Globus pallidus (tissue), 1 donor: ENCODE measurements at places on chromosomes 12 and 14.

DNA sequence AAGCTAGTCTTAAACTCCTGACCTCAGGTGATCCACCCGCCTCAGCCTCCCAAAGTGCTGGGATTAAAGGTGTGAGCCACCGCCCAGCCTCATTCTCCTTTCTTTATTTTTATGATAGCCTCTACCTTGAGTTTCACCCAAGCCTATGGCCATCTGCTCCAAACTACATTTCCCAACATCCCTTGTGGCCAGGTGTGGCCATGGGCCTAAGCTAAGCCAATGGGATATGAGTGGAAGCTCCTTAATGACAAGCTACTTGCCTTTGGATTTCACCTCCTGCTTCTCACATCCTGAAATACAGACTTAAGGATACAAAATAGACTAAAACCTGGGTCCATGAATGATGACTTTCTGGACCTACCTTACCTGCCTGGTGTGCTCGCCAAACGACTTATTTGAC is 46.2 kb downstream of the DPF3 start:
- no peak for DNase-seq

GRCh38 chr14:69572030-69572840 is 2.4 kb downstream of the CCDC177 start:
- DNase-seq = no peak

GRCh38 chr14:65696801-65697200 is 284.3 kb downstream of the FUT8 start:
- DNase-seq = no peak

- no peak for DNase-seq
Measured at GRCh38 chr12:99914206-99914605, 70.5 kb downstream of the ANKS1B start.

DNA sequence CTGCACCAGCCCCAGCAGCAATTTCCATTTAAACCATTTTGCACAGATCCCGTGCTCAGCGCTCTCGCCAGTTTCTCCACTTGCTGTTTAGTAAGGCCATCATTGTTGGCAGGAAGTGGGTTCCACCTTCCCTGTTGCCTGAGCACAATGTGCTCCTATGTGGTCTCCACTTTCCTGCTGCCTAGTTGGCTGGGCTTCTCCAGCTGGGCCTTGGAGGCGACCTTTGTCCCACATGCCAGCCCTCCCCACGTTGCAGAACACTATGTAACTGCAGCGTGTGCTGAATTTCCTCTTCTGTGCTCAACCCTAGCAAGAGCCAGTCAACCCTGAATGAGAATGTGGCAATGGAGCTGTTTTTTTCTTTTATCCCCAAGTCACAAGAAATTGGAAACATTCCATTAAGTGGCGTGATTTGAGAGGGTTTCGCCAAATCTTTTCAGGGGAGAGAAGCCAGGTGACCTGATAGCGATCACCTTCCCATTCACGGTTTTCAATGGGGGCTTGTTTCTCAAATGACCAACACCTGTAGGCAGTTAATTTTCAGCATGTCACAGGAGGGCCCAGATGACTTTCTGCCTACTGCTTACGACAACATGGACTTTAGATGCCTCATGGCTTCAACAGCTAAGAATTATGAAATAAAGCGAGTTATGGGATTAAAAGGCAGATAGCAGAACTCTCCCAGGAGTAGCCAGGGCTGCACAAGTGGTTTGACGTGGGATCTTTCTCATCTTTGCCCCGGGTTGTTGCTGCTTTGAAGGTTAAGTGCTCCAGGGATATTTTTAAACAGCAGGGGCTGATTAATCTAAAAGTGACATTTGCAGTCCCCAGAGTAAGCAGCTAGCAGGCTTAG is at the start of gene ACACB:
TSS of gene ACACB (plus strand) at position 830 of the 853 bp plus-strand sequence. CDS start 22,819 bp downstream, outside the sequence.
- DNase-seq = peak; percentile 85

GRCh38 chr14:25259470-25259869 is 209.5 kb upstream of the STXBP6 start:
- DNase-seq = no peak

- no peak for DNase-seq
Measured at GRCh38 chr14:92348154-92348553, 25.2 kb downstream of the SLC24A4 start.

GRCh38 chr12:118150625-118151024 is 14.7 kb downstream of the PEBP1 start:
- no peak for DNase-seq

DNA sequence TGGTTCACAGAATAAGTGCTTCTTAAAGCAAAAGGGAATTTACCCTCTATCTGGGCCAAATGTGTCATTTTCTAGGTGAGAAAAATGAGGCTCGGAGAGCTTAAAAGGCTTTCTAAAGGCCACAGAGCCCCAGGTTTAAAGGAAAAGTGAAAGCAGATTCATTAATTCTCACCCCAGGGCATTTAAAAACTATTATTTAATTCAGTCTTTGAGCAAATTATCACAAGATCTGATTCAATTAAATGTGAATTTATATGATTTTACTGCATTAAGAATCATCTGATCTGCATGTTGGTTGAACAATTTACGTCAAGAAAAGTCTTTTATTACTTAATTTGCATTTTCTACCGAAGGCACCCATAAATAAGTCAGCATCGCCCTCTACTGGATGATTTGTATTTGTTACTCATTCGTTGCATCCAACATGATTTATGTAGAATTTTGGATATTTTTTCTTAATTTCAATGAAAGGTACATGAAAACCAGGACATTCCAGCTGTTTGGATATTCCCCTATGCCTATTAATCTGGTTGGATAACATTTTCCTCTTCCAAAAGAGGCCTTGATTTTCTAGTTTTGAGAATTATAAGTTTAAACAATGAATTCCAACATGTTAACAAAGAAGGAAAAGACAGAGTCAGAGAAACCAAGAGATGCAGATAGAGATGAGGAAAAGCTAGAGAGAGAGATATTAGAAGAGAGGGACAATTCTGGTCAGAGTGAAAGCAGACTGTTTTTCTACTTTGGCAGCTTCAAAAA is 19.1 kb upstream of the DHRS7 start:
- peak; percentile 69 for DNase-seq

- DNase-seq = no peak
Measured at GRCh38 chr12:57764662-57765002, 2.2 kb downstream of the CYP27B1 start.

GRCh38 chr12:124049451-124050094 is 76.6 kb downstream of the ZNF664 start:
- no peak for DNase-seq

- DNase-seq = no peak
Measured at GRCh38 chr14:96246539-96246847, 9.5 kb upstream of the BDKRB1 start.

GRCh38 chr14:45091710-45092109 is 7.8 kb downstream of the PRPF39 start:
- DNase-seq = no peak

GRCh38 chr12:25058012-25058411 is 109.1 kb upstream of the BCAT1 start:
- no peak for DNase-seq

DNA sequence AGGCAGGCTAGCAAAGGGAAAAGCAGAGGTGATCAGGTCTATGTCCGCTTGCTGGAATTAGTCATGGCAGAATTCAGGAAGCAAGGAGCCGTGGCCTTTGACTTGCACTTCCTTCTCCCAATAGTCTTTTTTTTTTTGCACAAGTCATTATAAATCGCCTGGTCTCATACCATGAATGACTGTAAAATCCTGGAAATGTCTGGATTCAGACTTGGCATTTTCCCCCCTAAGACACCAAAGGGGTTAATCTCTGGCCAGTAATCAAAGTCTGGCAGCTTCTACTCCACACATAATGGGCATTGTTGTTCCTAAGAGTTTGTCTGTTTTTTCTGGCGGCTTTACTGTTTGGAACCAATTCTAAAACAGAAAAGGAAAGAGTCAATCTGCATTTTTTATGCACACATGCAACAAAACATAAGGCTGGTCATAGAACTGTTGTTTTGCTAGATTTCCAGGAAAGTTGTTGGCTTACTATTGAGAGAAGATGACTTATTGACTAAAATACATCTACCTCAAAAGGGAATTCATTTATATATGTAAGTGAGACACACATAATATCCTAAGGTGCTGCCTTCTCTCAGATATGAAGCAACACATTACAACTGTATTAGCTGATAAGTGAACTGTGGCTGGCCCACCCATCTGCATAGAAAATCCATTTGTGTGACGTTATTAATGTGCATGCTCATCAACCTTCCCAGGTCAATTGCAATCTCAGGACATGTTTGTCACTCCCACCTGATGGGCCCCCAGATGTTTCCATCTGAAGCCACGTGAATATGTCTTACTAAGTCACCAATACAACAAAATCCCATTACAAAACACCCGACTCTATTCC is 157.3 kb downstream of the BTG1 start:
- DNase-seq = peak; percentile 48

- no peak for DNase-seq
Measured at GRCh38 chr12:106831699-106832098, 57.2 kb downstream of the RIC8B start.

- no peak for DNase-seq
Measured at GRCh38 chr14:106141242-106142220, 615.1 kb downstream of the TMEM121 start.

DNA sequence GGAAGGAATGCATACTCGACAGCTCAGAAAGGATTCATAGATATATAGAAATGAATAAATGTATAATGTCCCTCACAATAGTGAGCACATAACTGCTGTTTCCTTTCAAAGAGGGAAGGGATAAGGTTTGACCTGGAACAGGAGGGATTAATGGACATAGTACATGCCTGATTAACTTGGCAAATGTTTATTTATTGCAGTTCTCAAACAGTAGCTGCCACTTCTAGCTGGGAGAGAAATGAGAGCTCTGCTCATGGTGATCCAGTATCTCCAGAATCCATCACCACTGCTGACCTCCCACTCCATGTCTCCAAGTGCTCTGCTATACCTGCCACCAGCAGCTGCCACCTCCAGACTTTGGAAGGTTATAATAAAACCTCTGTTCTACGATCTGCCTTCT is 108.1 kb downstream of the LRIG3 start:
- DNase-seq = no peak

DNA sequence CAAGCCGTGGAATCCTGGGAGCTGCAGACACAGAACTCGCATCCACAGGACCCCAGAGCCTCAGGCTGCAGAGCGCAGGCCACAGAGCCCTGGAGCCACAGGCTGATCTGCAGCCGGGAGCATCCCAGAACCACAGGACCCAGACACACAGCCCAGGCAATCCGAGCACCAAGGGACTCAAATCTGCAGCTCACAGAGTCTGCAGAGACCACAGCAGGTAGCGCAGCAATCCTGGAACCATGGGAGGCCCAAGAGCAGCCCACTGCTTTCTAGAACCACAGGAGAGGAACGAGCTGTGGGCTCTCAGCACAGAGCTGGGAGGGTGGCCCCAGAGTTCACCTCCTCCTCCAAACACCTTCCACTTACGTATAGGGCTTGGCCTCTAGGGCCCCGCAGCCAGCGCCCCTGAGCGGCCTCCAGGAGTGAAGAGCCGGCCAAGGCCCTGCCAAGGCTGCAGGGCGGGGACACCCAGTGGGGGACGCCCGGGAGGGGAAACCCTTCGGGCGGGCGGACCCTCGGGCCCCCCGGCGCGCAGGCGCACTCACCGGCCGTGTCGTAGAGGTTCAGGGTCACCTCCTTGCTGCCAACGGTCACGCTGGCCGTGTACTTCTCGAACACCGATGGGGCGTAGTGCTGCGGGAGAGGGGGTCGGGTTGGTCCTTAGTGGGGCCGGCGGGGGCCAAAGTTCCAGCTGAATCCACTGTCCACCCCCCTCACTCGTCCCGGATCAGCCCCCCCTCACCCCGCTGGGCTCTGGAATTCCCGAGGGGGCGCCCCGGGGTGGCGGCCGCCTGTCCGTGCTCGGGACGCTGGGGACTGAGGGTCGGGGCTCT is 665 bp downstream of the RHOF start:
- DNase-seq = no peak

DNA sequence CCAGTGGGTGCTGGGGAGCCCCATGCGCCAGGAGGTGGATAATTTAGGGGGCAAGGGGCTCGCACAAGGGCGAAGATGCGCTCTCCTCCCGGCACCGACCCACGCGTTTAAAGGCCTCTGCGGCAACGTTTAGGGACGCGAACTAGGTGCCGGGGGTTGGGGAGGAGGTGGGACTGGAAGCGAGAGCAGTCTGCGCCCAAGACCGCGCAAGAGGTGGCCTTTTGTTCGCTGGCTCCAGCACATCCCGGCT is 1.3 kb downstream of the SLC38A1 start:
- peak; percentile 19 for DNase-seq

- DNase-seq = no peak
Measured at GRCh38 chr12:47878918-47879481, 25.8 kb downstream of the VDR start.

DNA sequence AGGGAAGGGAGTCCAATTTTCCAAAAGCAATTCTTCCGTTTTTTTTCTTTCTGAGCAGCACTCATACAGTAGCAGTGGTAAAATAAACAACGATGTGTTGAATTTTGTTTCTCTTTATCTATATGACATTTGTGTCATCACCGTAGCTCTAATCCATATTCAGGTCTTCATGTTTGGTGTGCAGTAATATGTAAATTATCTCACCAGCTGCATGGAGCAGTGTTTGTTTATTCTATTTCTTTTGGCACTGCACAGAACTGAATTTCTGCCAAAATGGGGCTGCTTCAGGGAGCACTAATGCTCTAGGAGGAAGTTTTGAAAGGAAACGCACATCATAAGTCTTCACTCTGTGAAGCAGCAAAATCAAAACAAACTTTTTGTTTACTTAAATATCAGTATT is 130.0 kb upstream of the NPAS3 start:
- DNase-seq = peak; percentile 91

DNA sequence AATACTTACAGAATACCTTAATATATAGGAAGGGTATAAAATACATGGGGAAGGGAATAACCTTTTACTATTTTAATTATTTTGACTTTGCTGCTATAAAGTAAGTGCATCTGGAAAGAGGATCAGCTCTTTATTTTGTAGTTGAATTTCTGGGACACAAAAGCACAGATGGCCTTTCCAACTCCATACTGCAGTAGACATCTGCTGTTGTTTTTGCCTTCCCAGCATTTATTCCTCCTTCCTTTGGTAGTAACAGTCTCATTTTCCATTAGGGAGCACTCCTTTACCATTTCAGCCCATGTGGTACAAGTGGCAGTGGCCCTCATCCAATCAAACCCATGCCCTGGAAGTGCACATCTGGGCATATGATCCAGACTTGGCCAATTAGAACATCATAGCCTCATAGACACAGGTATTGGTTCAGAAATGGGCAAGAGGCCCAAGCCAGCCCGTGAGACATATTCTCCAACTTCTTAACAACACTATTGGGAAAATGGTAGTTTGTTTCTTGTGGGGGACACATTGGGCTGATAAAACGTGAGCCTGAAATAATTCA is 64.8 kb upstream of the YARS2 start:
- DNase-seq = no peak

DNA sequence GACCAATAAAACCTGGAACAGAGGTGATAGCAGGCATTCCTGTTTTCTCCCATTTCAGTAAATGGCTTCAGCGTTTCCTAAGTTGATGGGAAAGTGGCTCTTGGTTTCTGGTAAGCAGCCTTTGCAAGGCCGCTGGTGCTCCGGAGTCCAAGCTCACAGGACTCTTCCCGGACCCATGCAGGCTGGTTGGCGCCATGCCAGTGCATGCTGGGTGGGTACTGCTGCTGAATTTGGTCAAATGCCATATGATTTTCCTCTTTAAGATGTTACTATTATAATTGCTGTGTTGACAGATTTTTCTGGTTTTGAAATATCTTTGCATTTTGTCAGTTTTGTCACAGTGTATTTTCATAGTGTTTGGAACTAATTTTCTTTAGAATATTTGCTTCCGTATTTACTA is 27.7 kb downstream of the PPP2R5C start:
- DNase-seq = no peak
